ENCODE measurements at places on chromosomes 12 and 14. TPM values are rescaled to one million over a fixed set of nuclear protein-coding genes. Genes with fewer than 3 reads are reported as not detected.

- H3K4me1 ChIP-seq, result no peaks in the 10 kb centered on the region
- no peak overlapping the region for H3K27ac ChIP-seq
- H3K4me3 ChIP-seq, result no peak overlapping the region
- no peaks in the 10 kb centered on the region for H3K36me3 ChIP-seq
These were observed 445.9 kb upstream of the RGS6 start for GRCh38 chr14:71486279-71486678.

Gene NPFF
- not detected for total RNA-seq

Gene PZP
- 0.68 TPM for total RNA-seq

GRCh38 chr14:104344818-104345620 is 206.6 kb downstream of the KIF26A start:
- no peak overlapping the region for H3K27ac ChIP-seq
- peaks cover 7% of the 10 kb centered on the region for H3K4me1 ChIP-seq
- no peaks in the 10 kb centered on the region for H3K36me3 ChIP-seq
- H3K4me3 ChIP-seq, result no peak overlapping the region
- H3K27me3 ChIP-seq, result peaks cover 15% of the 10 kb centered on the region

- no peak overlapping the region for H3K27ac ChIP-seq
- H3K36me3 ChIP-seq, result no peaks in the 10 kb centered on the region
- DNase-seq, result no peak
- no peaks in the 10 kb centered on the region for H3K4me1 ChIP-seq
- no peak overlapping the region for H3K4me3 ChIP-seq
- H3K27me3 ChIP-seq, result no peaks in the 10 kb centered on the region
These were observed 87.0 kb downstream of the TSHR start for GRCh38 chr14:81042438-81042837.

DNA sequence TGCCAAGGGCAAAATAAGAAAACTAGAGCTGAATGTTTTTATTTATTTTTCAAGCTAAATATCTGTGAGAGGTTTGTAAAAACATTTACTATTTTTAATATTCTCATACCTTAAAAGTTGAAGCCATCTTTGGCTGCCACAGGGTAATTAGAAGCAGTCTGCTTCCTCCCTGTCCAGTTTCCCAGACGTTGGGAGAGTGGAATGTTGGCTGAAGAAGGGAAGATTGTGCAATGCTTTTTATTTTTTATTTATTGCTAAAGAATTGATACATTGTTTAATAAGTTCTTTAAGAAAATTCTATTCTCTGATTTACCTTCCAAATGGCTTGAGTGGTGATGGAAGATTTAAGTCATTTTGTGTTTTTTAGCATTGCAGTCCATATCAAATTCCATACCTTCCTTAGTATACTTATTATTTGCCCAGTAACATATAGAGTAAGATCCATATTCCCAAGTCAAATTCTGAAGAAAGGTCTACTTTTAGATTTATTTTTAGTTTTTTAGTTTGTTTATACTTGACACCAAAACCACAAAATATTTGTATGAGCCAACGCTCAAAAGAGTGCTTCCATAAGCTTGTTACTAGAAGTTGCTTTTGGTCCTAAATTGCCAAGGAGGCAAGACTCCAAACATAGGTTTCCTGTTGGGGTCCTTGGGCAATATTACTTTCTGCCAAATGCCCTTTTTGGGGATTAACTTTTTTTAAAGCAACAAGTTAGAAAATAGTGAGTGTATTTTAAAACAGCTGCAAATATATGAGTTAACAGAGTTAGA is 124.0 kb upstream of the CPM start:
- H3K36me3 ChIP-seq, result no peaks in the 10 kb centered on the region
- no peaks in the 10 kb centered on the region for H3K27me3 ChIP-seq
- no peak overlapping the region for H3K27ac ChIP-seq
- no peaks in the 10 kb centered on the region for H3K4me1 ChIP-seq
- no peak for DNase-seq
- H3K4me3 ChIP-seq, result no peak overlapping the region

Gene CISTR
- 2.0 TPM for total RNA-seq

Gene RDH16
- total RNA-seq, result 0.31 TPM

- no peaks in the 10 kb centered on the region for H3K4me1 ChIP-seq
- no peaks in the 10 kb centered on the region for H3K27me3 ChIP-seq
- no peak overlapping the region for H3K4me3 ChIP-seq
These were observed 31.4 kb upstream of the SPTLC2 start for GRCh38 chr14:77647853-77648252.

- no peaks in the 10 kb centered on the region for H3K27me3 ChIP-seq
- DNase-seq, result no peak
- no peak overlapping the region for H3K4me3 ChIP-seq
These were observed 154.4 kb downstream of the KCNK10 start for GRCh38 chr14:88168498-88169165.

GRCh38 chr12:2959192-2959504 is at the start of gene TEAD4:
Gene TEAD4, plus strand, starts transcription at chr12:2959397.
- H3K4me1 ChIP-seq, result peaks cover 32% of the 10 kb centered on the region
- peak; percentile 73 for DNase-seq
- peak within 1 kb of the TSS; percentile 65 for H3K4me3 ChIP-seq

Gene KRT83
- not detected for total RNA-seq

GRCh38 chr12:52372216-52373154 is 5.2 kb upstream of the KRT85 start:
- no peaks in the 10 kb centered on the region for H3K27me3 ChIP-seq
- peak; percentile 79 for DNase-seq
- H3K27ac ChIP-seq, result no peak overlapping the region
- no peaks in the 10 kb centered on the region for H3K36me3 ChIP-seq
- H3K4me3 ChIP-seq, result no peak overlapping the region
- H3K4me1 ChIP-seq, result peaks cover 9% of the 10 kb centered on the region

DNA sequence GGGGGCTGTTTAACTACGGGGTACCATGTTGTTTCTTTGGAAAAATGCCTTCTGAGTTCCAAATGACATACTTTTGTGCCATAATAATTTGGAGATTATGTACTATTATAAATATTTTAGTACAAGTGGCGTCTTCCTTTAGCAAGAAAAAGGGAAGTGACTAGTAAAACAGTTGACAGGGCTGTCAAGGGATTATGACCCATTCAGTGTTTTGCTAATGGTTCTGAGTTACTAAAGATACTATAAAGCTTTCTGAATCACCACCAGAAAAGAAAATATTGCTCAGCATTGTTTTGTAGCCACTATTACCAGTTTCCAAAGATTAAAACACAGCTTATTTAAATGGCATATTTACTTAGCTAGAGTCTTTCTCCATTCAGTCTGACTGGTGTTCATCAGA is 334.9 kb downstream of the SNAPC1 start:
- no peaks in the 10 kb centered on the region for H3K36me3 ChIP-seq
- no peaks in the 10 kb centered on the region for H3K4me1 ChIP-seq
- no peak overlapping the region for H3K4me3 ChIP-seq
- H3K27me3 ChIP-seq, result no peaks in the 10 kb centered on the region
- H3K27ac ChIP-seq, result no peak overlapping the region

- no peak overlapping the region for H3K4me3 ChIP-seq
- H3K4me1 ChIP-seq, result no peaks in the 10 kb centered on the region
- H3K36me3 ChIP-seq, result no peaks in the 10 kb centered on the region
- H3K27ac ChIP-seq, result no peak overlapping the region
These were observed 94.6 kb upstream of the MUCL1 start for GRCh38 chr12:54759751-54760150.

DNA sequence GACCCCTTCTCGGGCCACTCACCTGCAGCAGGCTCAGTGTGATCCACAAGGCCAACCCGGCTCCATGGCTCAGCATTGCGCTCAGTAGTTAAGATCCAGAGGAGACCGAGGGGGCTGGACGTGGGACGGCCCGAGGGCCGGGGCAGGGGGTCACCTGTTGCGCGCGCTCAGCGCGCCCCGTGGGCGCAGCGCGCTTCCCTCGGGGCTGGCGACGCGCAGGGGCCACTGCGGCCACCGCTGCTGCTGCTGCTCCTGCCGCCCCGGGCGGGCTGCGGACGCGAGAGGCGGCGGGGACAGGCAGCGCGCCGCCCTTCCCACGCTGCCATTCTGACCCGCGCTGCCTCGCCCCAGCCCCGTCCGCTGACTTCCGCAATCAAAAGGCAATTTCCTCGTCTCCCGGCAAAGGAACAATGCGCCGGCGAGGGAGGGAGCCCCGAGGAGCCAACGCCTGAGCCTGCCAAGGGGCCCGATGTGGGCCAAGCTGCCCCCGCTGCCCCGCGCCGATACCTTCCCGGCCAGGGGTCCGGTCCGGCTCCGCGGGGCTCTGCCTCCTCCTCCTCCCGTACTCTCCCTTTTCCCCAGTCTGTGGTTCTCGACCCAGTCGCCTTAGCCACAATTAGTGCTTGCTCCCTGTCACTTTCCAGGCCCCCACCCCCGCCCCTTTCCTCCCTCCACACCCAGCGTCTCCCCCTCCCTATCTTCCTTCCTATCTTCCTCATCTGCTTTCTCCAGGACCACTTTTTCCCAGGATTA is 27.3 kb downstream of the PTPRB start:
- H3K36me3 ChIP-seq, result peaks cover 3% of the 10 kb centered on the region
- no peaks in the 10 kb centered on the region for H3K27me3 ChIP-seq
- peak; percentile 77 for DNase-seq
- H3K27ac ChIP-seq, result peak overlapping the region; percentile 68

DNA sequence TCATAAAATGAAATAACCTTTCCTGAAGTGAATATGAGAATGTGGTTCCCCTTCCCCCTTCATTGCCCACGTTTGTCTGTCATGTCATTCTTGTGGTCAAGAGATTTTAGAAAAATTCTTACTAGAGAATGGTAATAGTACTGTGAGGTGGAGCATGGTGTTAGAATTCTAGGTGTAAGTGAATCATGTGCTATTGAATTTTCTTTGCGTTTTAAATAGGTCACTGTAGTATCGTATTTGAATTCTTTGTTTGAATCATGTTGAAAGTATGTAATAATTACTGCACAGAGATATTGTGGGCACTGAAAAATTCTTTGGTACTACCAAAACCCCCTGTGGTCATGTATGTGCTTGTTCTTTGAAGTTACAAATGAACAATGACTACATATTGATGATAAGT is 49.9 kb downstream of the FUT8 start:
- H3K36me3 ChIP-seq, result no peaks in the 10 kb centered on the region
- no peak for DNase-seq
- H3K4me3 ChIP-seq, result no peak overlapping the region

DNA sequence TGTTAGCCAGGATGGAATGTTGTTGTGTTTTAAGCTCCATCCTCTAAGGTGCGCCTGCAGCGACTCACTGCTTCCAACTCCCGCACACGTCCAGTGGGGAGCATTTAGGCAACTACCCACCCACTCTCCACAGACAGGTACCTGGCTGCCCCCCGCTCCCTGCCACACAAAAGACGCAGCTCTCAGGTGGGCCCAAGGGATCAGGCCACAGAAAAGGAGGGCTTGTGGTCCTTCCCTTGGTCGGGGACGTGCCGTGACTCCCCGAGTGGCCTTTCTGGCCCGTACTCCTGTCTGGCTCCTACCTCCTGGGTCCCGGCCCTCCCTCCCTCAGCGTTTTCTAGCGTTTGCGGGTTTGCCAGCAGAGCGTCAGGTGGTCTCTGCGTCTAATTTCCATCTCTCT is 16.2 kb downstream of the TEDC1 start:
- no peak overlapping the region for H3K27ac ChIP-seq
- no peaks in the 10 kb centered on the region for H3K4me1 ChIP-seq
- DNase-seq, result no peak
- H3K4me3 ChIP-seq, result no peak overlapping the region
- no peaks in the 10 kb centered on the region for H3K36me3 ChIP-seq

DNA sequence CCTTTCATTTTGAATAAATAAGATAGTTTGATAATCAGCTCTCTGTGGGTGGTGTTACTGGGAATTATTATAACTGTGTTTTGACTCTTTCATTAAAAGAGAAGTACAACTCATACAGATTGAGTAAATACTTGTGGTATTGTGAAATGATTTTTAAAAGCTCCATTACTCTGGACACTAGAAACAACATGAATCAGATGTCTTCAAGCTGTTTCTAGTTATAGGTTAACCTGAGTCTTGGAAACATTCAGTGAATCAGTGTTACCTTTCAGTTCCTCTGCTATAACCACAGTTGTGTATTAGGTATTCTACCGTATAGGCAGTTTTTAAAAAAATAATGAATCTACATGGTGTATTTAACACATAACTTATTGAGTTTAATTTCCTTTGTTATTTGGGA is 128.4 kb upstream of the SSTR1 start:
- H3K4me1 ChIP-seq, result no peaks in the 10 kb centered on the region
- no peaks in the 10 kb centered on the region for H3K36me3 ChIP-seq
- no peak for DNase-seq
- no peak overlapping the region for H3K27ac ChIP-seq
- H3K4me3 ChIP-seq, result no peak overlapping the region
- no peaks in the 10 kb centered on the region for H3K27me3 ChIP-seq

- no peak overlapping the region for H3K4me3 ChIP-seq
- H3K36me3 ChIP-seq, result no peaks in the 10 kb centered on the region
- peak; percentile 73 for DNase-seq
- H3K27me3 ChIP-seq, result no peaks in the 10 kb centered on the region
- H3K27ac ChIP-seq, result no peak overlapping the region
These were observed 35.1 kb downstream of the TMBIM6 start for GRCh38 chr12:49776413-49776812.

GRCh38 chr14:22388669-22389595 is 200.1 kb downstream of the DAD1 start:
- no peaks in the 10 kb centered on the region for H3K4me1 ChIP-seq
- no peaks in the 10 kb centered on the region for H3K36me3 ChIP-seq
- DNase-seq, result no peak
- no peak overlapping the region for H3K4me3 ChIP-seq
- H3K27ac ChIP-seq, result no peak overlapping the region

DNA sequence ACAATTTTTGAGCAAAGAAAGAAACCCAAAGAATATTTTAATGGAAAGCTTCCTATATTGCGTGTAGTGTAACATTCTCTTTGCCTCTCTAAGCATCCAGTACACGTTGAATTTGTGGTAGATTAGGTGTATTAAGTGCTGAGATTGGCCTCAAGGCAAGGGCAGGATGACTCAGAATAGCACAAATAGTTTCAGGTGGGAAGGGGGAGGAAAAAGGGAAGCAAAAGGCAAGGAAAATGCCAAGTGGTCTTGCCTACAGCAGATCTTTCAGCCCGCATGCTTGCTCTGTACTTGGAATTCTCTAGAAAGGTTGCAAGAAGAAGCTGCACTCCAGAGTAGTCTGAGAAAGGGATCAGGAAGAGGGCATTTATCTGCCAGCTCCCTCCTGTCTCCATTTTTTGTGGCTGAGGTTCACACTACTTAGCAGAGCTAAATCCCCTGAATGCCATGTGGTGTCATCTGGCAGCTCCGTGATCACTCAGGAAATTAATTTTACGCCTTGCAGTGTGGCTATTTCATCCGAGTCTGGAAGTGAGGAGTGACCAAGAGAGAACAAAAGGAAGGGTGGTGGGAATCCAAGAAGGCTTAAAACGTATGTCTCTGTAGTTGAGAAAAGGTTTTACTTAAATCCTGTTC is 28.5 kb downstream of the CDKN1B start:
- no peak for DNase-seq
- H3K4me3 ChIP-seq, result no peak overlapping the region
- no peaks in the 10 kb centered on the region for H3K27me3 ChIP-seq
- H3K4me1 ChIP-seq, result peaks cover 14% of the 10 kb centered on the region
- H3K27ac ChIP-seq, result no peak overlapping the region
- H3K36me3 ChIP-seq, result no peaks in the 10 kb centered on the region

DNA sequence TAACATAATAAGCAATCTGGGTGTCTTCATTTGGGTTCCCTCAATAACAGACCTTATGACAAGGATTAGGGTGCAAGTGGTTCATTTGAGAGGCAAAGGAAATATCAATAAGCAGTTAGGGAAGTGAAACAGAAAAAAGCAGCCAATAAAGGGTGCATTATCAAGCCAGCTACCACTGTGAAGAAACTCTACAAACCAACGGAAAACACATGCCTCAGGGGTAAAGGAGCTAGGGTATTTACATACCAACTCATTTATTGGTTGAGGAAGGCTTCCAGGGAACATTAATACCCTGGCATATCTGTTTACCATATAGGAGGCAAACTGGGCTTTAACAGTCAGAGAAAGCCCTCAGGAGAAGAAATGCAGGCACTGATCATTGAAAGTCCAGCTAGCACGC is 22.7 kb upstream of the IFNG-AS1 start:
- no peak for DNase-seq
- H3K36me3 ChIP-seq, result no peaks in the 10 kb centered on the region
- H3K4me1 ChIP-seq, result no peaks in the 10 kb centered on the region
- H3K4me3 ChIP-seq, result no peak overlapping the region
- H3K27ac ChIP-seq, result no peak overlapping the region
- H3K27me3 ChIP-seq, result no peaks in the 10 kb centered on the region

Data from heart left ventricle (tissue), 16 donors.